ENCODE measurements at places on chromosomes 3 and 15. TPM values are rescaled to one million over a fixed set of nuclear protein-coding genes. Genes with fewer than 3 reads are reported as not detected.

DNA sequence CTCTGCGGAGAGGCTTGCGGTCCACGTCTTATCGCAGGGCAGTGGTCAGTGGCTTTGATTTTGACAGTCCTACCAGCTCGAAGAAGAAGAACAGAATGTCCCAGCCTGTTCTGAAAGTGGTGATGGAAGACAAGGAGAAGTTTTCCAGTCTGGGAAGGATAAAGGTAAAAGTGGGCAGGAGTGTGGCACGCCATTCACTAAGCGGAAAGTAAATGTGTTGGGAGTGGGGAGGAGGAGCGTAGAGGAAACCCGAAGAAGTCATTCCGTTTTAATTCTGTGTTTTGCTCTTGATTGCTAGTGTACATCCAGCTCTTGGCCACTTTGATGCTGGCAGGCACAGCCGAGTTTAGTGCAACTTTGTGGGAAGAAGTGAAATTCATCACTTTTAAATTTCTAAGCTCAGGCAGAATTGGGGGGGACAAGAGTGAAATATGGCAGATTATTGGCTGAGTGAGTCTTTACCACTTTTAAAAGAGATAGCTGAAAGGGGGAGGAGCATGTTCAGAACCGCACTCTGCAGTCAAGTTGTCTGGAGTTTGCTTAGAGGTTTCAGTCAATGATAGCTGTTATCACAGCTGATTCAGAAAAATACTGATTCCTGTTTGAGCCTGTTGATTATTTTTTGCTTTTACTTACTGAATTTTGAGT is 1.8 kb downstream of the ARHGEF26 start:
- no peak for DNase-seq

DNA sequence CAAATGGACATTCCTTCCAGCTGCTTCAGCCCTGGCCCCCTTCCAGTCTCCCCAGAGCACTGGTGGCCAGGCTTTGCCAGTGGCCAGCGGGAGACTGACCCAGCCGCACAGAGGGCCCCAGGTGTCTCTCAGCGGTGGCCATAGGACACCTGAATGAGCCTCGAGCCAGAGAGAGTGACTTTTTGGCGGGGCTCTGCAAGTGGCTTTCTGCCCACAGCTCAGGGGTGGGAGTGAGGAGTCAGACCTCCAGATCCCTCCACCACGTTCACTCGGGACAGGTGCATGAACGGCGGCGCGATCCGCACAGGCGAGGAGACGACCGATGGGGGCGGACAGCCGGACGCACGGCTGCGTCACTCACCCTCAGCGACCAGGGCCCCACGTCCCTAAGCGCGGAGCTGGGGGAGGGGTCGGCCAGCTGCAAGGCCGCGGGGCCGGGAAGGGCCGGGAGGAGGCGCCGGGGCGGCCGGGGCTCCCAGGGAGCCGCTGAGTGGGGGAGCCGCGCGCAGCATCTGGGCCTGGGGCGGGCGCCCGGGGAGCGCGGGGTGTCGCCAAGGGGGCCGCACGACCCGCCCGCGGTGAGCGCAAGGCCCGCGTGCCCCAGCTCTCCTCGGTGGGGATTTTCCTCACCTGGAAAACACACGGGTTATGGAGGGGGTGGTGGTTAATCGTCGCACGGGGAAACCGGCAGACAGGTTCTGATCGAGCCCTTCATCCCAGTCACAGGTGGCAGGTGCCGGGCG is 57.1 kb downstream of the BDH1 start:
- no peak for DNase-seq

GRCh38 chr3:123475786-123476185 is 26.9 kb upstream of the ADCY5 start:
- DNase-seq: no peak

DNA sequence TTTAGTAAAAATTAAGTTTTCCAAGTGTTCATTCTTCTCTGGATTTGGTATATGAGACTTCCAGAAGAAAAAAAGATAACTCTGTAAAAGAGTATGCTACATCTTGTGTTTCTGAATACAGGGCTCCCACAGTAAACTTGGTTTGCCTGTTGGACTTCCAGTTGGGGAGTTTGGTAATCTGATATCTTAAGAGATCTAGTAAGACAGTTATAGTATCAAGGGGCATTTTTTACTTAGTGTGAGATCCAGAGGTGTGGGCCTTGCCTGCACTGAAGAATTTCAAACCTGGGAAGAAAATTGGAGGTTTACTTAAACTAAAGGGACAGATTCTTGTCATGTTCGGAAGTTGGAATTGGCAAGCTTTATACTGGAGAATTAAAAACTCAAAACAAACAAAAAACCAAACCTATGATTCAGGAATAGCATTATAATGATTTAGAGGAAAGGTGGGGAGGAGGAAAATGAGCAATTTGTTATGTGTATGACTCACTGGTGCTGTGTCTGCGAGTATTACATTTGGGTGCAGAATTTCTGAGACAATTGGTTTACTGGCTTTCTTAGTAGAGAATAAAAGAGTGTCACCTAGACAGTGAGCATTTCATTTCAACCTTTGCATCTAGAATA is 58.9 kb upstream of the ULK4 start:
- DNase-seq: no peak

- no peak for DNase-seq
These were observed 221.7 kb upstream of the TBC1D5 start for GRCh38 chr3:17964108-17964507.

- DNase-seq: no peak
These were observed 29.5 kb upstream of the USP3 start for GRCh38 chr15:63474810-63475316.

- DNase-seq: no peak
These were observed 75.7 kb downstream of the LRRK1 start for GRCh38 chr15:100994597-100995446.

- no peak for DNase-seq
These were observed 214.8 kb upstream of the ARHGEF26 start for GRCh38 chr3:153906366-153906765.

- peak; percentile 22 for DNase-seq
These were observed 453 bp downstream of the ZDHHC23 start for GRCh38 chr3:113948015-113948917.

DNA sequence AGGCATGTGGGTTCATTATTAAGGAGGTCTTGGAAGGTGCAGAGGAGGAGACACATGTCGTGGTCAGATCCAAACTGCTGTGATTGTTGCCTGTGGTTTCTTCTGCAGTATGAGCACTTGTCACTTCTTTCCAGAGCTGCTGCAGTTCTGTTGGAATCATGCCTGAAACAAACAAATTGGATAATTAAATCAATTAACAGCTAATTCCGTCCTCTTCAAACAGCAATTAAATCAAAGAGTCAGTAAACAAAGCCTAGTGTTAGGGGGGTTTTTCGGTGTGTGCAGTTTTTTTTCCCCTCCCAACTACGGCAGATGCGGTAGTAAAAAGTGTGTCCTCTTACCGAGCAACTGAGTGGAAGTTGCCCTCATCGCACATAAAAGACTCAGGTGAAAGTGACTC is 542.2 kb downstream of the FOXP1 start:
- no peak for DNase-seq

GRCh38 chr3:136192831-136193230 is 3.3 kb downstream of the MSL2 start:
- DNase-seq: no peak

DNA sequence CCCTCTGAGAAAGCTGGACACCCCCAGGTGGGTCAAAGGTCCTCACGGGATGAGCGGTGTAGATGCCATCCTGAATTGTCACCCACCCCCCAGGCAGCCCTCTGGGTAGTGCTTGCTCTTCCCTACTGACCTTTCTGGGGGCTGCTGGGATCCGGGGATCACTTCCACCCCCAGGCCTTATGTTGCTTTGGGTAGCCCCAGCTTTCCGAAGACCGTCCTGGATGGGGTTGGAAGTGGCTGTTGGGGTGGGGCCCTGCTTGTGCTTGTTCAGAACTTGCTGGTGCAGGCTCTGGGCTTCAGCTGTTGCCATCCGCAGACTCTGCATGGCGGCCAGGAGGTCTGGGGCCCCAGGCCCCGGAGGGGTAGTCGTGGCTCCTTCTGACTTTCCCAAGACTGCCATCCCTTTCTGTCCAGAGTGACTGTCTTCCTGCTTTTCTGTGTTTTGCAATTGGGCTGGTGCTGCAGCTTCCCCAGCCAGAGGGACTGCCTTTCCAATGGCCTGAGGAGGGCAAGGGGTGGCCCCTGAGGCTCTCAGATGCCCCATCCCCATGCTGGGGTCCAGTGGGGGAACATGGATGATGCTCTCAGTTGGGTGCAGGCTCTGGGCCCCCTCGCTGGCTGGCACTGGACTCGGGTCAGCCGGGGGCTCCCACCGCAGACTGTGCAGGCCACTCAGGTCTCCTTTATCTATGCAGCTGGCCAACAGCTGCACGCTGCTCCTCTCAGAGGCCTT is 6.3 kb downstream of the XIRP1 start:
- DNase-seq: no peak

DNA sequence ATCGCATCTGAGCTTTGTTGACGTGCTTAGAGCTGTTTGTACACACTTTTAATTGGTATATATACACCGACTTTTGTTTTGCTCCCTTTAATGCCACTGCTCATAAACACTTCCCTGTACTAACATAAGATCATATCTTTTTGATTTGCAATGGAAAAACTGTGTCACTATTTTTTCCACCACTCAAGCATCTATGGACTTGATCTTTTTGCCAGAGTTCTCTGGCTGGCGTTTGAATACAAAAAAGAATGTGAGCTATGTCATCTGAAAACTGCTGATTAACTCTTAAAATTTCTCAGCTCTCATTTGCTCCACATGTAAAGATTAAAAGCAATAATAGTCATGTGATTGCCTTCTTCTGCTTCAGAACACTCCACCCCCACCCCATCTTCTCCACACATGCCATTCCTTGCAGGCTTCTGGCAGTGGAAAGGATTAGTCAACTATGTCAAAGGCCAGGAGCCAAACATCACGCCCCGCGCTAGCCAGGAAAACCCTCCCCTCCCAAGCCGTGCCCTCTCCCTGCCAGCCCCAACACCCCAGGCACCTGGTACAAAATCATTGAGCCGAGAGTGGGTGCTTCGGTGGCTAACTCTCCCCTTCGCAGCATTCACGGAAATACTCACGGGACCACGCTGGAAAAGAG is 123.4 kb upstream of the MEF2A start:
- DNase-seq: peak; percentile 51

DNA sequence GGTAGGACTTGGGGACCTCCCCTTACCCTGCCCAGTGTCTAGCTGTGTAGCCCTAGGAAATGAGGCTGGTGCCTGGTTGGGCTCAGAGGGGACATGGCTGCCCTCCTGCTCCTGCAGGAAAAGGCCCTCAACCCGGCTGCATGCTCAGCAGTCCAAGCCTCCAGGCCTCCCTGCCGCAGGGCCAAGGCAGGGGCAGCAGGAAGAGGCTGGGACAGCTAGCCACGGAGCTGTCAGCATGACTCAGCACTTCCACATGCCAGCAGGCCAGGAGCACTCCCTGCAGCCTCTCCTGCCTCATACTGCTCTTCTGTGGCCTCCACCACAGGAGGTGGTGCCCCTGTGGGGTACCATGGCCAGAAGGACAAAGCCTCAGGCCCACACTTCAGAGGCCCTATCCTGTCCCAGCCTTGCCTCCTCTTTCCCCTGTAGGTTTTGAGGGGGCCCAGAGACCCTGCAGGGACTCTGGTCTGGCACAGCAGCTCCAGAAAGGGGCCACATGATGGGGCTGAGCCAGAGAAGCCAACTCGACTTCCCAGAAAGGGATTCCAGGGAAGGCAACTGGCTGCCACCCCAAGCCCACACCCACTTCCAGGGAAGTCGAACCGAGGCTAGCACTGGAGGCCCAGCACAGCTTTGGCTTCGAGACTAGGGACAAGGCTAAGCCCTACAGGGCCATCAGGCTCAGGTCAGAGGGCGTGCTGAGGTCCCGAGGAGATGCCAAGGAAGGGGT is 19.5 kb downstream of the TKT start:
- DNase-seq: peak; percentile 69

DNA sequence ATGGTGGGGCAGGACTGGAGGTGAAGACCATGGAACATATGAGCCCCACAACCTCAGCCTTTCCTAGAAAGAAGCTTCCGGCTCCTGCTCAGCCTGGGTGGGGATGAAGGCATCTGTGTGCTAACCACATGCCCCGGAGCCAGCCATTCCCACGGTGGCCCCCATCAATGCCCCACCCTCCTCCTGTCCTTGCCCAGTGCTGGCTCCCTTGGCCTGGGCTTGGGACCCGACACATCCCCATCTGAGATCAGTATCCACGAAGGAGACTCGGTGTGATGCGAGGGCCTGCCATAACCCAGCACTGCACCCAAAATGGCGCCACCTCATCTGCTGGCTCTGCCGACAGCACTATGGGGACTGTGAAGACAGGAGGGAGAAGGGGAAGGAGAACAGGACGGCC is 16.5 kb upstream of the PLXND1 start:
- no peak for DNase-seq

DNA sequence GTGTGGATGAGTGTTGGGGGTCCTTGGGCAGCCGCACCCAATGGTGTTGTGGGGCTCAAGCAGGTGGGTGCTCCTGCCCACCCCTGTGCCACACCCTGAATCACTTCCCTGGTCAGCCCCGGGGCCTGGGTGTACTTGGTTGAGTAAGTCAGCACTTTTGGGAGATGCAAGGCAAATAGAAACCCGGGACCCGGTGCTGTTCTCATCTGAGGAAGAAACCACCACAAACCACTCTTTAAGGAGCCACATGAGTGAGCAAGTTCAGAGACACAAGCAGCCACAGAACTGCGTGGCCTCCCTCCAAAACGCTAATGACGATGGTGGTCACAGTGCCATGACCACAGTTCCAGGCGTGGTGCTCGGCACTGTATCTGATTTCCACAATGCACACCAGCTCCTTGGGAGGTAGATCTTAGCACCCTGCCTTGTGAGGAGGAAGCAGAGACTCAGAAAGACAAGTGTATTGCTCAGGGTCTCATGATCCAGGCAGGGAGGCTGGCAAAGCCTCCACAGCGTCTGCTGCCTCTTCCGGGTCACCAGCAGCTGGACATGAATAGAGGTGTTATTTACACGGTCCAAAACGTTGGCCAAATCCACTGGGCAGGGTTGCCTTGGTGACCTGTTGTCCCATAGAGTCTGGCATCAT is 118.2 kb upstream of the ALDH1A3 start:
- DNase-seq: no peak

DNA sequence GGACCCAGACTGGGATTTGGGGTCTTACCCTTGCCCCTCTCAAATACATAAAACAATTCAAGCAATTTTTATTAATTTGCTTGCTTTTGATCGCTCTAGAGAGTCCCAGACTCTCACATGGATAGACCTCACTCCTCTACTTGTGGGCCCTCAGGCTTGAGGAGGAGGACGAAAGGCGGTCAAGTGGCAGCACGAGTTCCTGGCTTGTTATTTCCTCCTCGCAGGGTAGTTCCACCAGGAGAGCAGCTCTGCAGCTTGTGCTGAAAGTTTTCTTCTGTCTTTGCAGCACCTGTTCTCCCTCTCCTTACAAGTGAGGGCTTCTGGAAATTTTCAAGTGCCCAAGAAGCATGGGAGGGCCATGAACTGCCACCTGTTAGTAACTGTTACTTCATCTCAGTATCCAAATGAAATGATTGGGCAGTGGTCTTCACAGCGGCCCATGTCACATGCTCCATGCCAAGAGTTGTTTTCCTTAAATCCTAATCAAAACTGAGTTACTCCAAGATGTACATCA is 22.7 kb downstream of the ABI3BP start:
- no peak for DNase-seq

Gene NDUFB4
- polyA plus RNA-seq: 147 TPM

Gene SLC24A5
- not detected for polyA plus RNA-seq

Gene GAP43
- polyA plus RNA-seq: 0.75 TPM

Gene PFN2
- 175 TPM for polyA plus RNA-seq

Gene NEK11
- 10.7 TPM for polyA plus RNA-seq
